ENCODE measurements at places on chromosomes 4 and X. TPM values are rescaled to one million over a fixed set of nuclear protein-coding genes. Genes with fewer than 3 reads are reported as not detected.

Gene DKK2
- total RNA-seq: not detected

Gene ANXA5
- total RNA-seq: 402 TPM

Gene MFAP3L
- 8.4 TPM for total RNA-seq

Gene PAGE4
- total RNA-seq: 2.8 TPM

Gene POU3F4
- total RNA-seq: not detected

Gene STAP1
- total RNA-seq: 0.77 TPM

Gene KANTR
- total RNA-seq: 14.1 TPM

Gene ALPK1
- total RNA-seq: 23.7 TPM

Gene INTU
- total RNA-seq: 4.5 TPM

Gene KLF8
- 14.8 TPM for total RNA-seq

Gene AREG
- total RNA-seq: 3.2 TPM

Gene SSX7
- total RNA-seq: not detected

Gene ADH7
- 9.9 TPM for total RNA-seq

Gene USP38
- total RNA-seq: 24.2 TPM

Gene PDGFC
- total RNA-seq: 43.9 TPM

Gene SYTL5
- total RNA-seq: 0.08 TPM

Gene SOWAHB
- total RNA-seq: 1.8 TPM

Gene YY2
- 1.6 TPM for total RNA-seq

Gene RNF128
- total RNA-seq: not detected

Gene SCD5
- 19.8 TPM for total RNA-seq

Gene IL13RA2
- total RNA-seq: 0.22 TPM

Gene GYG2
- 13.7 TPM for total RNA-seq

Gene TRPC5OS
- total RNA-seq: not detected

Gene HEPH
- 60.5 TPM for total RNA-seq

Gene NUDT6
- 4.7 TPM for total RNA-seq

Gene POLN
- 1.5 TPM for total RNA-seq

Gene MAGEE2
- not detected for total RNA-seq

Gene CDKN2AIP
- total RNA-seq: 25.5 TPM

Gene UGT2B10
- total RNA-seq: not detected

Gene CC2D2A
- 31.8 TPM for total RNA-seq

All from gastroesophageal sphincter (tissue), 4 donors.